ENCODE measurements at places on chromosomes 5 and 9.

DNA sequence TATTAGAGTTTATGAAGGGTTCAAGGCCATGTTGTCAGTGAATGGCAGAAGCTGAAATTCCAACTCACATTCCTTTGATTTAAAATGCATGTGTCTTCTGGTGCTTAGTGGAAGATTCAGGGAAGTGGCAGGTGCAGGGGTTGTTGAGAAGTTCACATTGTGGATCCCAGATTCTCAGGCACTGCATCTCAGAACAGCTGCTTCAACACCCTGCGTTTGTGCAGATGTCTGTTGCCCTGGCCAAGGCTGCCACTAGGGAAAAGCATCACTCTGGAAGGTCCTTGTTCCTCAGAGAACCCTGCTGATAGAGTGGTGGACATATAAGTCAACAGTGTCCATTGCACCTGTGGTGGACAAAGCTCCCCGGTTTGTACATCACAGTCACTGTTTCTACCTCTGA lies 162.7 kb downstream of the PAPPA start:
- DNase-seq: no peak

GRCh38 chr5:92518318-92518904 lies 1062.6 kb downstream of the NR2F1-AS1 start:
- DNase-seq: peak; percentile 44

DNA sequence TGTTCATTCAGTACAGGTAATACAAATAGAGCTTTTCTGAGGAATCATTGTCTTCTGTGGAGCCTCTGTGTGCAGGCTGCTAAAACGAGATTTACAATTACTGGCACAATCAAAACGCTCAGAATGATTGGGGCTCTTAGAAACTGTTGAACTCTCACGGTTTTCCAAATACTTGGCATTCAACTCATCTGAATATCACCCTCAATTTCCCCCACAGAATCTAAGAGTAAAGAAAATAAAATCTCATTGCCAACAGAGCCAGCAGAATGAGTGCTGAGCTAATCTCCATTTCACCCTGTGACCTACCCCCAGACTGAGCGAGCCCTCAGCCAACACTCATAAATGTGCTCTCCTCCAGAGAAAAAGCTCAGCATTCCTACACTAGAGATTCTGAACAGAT lies 35.3 kb upstream of the TMED7 start:
- no peak for DNase-seq

- DNase-seq: no peak
Observed at GRCh38 chr9:89493671-89494070, 4.2 kb downstream of the SEMA4D start.

DNA sequence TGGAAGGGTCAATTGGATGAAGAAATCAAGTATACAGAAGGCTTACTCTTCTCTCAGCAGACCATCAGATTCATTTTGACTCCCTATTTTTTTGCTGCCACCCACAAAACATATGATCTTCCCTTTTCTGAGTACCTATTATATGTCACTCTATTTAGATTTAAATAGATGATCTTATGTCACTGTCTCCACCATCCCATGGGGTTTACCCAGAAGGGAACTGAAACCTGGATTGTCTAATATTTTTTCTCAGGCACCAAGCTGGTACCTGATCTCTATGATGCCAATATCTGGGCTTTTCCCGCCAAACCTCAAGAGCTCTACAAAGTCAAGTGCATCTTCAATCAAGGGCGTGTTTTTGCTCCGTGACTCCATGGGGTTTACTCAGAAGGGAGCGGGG lies 118.7 kb downstream of the GAS1 start:
- no peak for DNase-seq
